NCI-H1092 treated with DMSO at 0.1 percent for 48 hours (cell line): ENCODE measurements at places on chromosomes 4 and X.

DNA sequence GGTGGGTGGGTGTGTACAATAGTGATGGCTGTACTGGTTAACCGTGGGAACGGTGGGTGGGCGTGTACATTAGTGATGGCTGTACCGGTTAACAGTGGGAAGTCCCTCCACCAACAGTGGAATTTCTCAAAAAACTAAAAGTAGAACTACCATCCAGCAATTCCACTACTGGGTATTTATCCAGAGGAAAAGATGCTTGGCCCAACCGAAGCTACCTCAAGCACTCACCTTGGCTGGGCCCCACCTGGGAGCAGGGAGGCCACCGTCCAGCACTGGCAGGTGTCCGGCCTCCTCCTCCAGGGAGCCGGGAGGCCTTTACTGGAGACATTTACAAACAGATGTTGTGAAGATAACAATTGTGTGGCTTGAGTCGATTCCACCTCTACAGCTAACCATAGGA lies 6.0 kb upstream of the MAEA start:
- DNase-seq = no peak

- DNase-seq = peak; percentile 97
Measured at GRCh38 chr4:2536193-2537010, at the start of gene FAM193A. Gene FAM193A, plus strand, starts transcription at chr4:2536647. Its CDS starts 269 bp downstream, at chr4:2536916.

DNA sequence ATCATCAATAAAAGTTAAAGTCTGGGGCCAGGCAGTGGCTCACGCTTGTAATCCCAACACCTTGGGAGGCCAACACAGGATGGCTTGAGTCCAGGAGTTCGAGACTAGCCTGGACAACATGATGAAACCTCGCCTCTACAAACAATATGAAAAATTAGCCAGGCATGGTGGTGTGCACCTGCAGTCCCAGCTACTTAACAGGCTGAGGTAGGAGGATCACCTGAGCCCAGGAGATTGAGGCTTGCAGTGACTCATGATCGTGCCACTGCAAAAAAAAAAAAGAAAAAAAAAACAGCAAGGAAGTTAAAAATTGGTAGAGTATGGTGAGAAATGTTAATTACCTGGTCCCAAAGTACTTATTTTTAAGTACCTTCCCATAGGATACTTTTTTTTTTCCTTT lies 27.5 kb downstream of the FBXW7 start:
- no peak for DNase-seq

GRCh38 chr4:15910155-15910940 lies 28.2 kb downstream of the FGFBP1 start:
- no peak for DNase-seq

- DNase-seq = no peak
Measured at GRCh38 chrX:15438332-15438731, 54.1 kb upstream of the VEGFD start.

- no peak for DNase-seq
Measured at GRCh38 chr4:180052629-180053028, 2190.6 kb upstream of the TENM3 start.

DNA sequence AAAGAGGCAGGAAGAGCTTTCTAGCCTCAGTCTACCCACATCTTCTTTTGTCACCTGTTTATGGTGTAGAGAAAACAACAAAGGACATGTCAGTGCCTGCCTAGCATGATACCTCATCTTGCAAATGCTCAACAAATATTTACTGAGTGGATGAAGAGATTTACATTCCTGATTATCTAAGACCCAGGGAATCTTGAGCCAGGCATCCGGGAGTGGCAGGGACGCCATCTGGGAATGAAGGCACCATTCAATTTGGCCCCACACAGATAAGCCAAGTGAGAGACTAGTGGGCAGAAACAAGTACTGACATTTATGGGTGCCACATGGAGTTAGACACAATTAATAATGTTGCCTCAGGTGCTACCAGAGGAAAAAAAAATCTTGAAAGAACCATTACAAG lies 36.8 kb upstream of the CASK start:
- DNase-seq = no peak

- no peak for DNase-seq
Measured at GRCh38 chr4:7638984-7639789, 204.5 kb upstream of the PSAPL1 start.
